ENCODE measurements at places on chromosomes 4 and X.

GRCh38 chr4:117385526-117385925 is 300.1 kb upstream of the TRAM1L1 start:
- DNase-seq, result no peak

- no peak for DNase-seq
Measured at GRCh38 chr4:183624548-183624947, 34.4 kb downstream of the RWDD4 start.

DNA sequence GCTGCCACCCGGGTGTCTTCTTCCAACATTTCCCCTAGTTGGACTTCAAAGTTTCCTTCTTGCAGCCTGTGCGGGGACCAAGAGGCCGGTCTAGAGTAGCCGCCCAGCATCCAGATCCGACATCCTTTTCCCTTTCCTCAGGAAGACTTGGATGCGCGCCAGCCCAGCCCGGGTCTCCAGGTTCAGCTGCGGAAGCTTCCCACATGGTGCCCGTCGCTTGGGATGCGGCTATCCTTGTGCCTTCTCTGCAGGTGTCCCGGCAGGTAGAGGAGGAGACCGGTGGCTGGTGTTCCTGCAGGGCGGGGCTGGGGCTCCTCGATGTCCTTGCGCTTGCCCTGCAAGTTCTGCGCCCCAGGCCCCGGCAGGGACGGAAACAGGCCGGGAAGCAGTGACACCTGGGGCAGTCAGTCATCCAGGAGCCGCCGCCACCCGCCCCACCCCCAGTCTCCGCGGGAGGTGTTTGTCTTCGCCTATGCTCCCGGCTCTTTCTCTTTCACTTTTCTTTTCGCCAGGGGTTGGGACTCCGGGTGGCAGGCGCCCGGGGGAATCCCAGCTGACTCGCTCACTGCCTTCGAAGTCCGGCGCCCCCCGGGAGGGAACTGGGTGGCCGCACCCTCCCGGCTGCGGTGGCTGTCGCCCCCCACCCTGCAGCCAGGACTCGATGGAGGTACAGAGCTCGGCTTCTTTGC is at the start of gene IL15:
TSS of gene IL15 (plus strand) at position 502 of the 689 bp plus-strand sequence. CDS start 82,882 bp downstream, outside the sequence.
- DNase-seq, result peak; percentile 10

- peak; percentile 40 for DNase-seq
Measured at GRCh38 chrX:74536832-74537371, 77.5 kb downstream of the RLIM start.

Data from NCI-H748 treated with DMSO at 0.1 percent for 48 hours (cell line).